ENCODE measurements at places on chromosomes 7 and 10.
A peak's percentile ranks its signal among the peaks of the same experiment; 100 is the strongest.

DNA sequence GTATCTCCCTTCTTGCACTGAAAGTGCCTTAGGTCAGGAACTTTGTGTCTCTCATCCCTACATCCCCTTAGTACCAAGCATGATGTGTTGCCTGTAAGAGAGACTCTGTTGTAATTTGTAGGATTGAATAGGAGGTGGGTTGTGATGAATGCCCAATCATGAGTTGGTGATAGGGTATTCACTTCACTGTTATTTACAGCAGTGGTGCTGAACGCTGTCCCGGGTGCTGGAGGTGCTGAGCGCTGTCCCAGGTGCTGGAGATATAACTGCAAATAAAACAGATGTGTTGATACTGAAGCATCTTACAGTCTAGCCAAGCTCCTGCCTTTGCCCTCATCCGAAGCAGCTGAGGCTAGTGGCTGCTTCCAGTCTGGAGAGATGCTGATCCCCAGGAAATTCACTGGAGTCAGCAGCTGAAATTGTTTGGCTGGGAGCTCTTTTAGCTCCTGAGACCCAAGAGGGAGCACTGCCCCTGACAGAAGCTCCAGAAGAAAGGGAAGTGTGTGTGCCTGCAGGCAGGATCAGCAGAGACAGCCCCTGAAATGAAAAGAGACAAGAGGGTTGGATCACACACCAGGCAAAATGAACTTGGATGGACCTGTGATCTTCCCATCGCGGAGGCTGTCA is 183.4 kb downstream of the SORCS3 start:
- DNase-seq = no peak

GRCh38 chr10:623477-624311 is 65.8 kb downstream of the DIP2C start:
- DNase-seq = no peak

DNA sequence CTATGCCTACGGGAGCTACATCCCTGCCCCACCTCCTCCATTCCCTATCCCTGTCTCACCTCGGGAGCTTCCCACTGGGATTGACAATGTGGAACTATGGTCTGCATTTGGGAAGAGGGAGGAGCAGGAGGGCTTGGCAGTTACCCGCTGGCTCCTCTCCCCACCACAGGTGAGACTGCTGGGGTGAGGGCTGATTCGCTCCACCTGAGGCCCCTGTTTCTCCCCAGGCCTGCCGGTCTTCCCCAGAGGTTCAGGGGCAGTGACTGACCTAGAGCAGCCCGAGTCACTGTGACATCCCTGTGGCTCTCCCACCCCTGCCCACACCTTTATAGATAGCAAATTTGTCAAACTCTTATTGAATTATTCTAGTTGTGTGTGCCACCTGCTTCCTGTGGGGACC is 252.6 kb downstream of the GLRX3 start:
- DNase-seq = no peak

GRCh38 chr10:33005322-33006301 is 47.6 kb upstream of the ITGB1 start:
- DNase-seq = peak; percentile 43

- DNase-seq = no peak
These were observed 17.0 kb upstream of the ORAI2 start for GRCh38 chr7:102416406-102416805.

- DNase-seq = no peak
These were observed 22.7 kb downstream of the FAM237B start for GRCh38 chr7:90298145-90299038.
